ENCODE measurements at places on chromosomes 6 and 20. TPM values are rescaled to one million over a fixed set of nuclear protein-coding genes. Genes with fewer than 3 reads are reported as not detected.

DNA sequence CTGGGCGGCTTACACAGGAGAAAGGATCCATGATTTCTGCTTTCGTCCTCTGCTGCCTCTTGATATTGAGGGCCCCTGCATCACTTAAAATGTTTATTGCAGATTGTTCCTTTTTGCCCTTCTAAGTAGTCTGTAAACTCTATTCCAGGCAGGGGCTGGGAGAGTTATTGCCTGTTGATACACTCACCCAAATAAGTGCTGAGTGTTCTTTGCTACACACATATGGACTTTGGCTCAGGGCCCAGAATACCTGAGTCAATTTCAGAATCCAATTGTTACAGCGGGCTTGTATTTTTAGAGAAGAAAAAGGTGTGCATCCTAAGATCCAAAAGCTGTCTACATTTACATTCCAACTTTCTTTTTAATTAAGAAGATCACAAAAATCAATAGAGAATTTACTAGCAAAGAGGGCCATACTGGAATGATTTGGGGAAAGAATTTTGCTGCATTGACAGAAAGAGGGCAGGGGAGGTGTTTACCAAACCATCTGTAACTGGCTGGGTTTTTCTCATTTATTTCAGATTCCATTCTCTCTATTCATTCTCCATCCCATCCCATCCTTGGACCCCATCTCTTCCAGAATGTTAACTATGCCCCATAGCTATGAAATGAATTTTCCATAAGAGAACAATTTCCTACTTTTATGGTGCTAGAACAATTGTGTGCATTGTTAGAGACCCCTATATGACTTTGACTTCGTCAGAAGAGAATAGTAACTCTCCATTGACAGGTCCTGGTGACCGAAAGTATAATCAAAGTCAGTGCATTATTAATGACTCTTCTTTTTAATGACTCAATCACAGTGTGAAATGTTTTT lies 959.9 kb upstream of the FLRT3 start:
- H3K36me3 ChIP-seq = no peaks in the 10 kb centered on the region
- H3K27ac ChIP-seq = no peak overlapping the region
- DNase-seq = no peak
- no peak overlapping the region for H3K4me3 ChIP-seq

Gene UNC5CL
- 4.4 TPM for total RNA-seq

Gene DEF6
- 247 TPM for total RNA-seq

DNA sequence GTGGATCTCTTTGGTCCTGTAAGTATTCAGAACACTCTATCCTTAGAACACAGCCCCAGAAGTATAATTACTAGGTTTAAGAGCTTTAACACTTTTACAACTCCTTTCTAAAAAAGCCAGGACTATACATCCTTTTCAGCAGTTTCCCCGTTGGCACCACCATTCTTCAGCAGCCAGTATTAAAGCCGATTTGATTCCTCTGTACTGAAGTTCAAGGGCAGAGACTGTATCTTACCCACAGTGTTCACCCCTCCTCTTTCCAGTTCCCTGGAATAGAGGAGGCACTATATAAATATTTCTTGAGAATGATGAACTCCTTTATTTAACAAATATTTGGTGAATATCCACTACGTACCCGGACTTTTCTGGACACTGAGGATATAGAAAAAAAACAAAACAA lies 15.9 kb downstream of the SEC63 start:
- H3K27me3 ChIP-seq = no peaks in the 10 kb centered on the region
- DNase-seq = no peak
- peaks cover 11% of the 10 kb centered on the region for H3K4me1 ChIP-seq
- no peaks in the 10 kb centered on the region for H3K36me3 ChIP-seq

- H3K27ac ChIP-seq = no peak overlapping the region
- H3K4me3 ChIP-seq = no peak overlapping the region
- no peaks in the 10 kb centered on the region for H3K27me3 ChIP-seq
- no peaks in the 10 kb centered on the region for H3K36me3 ChIP-seq
Observed at GRCh38 chr6:19999319-20000191, 162.4 kb downstream of the ID4 start.

DNA sequence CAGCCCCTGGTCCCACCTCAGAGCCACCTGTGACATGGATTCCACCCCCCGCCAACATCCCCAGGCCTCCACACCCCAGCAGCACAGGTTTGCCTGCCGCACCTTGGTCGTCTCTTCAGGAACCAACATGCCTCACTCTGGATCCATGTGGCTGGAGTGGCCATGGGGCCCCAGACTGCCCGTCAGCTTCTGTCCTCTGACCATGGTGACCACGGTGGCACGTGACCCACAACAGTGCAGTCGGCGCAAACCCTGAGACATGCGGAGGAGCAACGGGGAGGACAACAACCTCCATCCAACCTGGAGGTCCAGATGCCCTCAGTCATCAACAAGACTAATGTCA lies 85.6 kb downstream of the ANKRD60 start:
- DNase-seq = no peak
- H3K36me3 ChIP-seq = no peaks in the 10 kb centered on the region
- no peak overlapping the region for H3K4me3 ChIP-seq
- no peaks in the 10 kb centered on the region for H3K4me1 ChIP-seq

GRCh38 chr20:56859039-56859800 lies 230.1 kb downstream of the TFAP2C start:
- H3K36me3 ChIP-seq = no peaks in the 10 kb centered on the region
- no peaks in the 10 kb centered on the region for H3K4me1 ChIP-seq
- no peaks in the 10 kb centered on the region for H3K27me3 ChIP-seq
- DNase-seq = no peak
- H3K4me3 ChIP-seq = no peak overlapping the region

DNA sequence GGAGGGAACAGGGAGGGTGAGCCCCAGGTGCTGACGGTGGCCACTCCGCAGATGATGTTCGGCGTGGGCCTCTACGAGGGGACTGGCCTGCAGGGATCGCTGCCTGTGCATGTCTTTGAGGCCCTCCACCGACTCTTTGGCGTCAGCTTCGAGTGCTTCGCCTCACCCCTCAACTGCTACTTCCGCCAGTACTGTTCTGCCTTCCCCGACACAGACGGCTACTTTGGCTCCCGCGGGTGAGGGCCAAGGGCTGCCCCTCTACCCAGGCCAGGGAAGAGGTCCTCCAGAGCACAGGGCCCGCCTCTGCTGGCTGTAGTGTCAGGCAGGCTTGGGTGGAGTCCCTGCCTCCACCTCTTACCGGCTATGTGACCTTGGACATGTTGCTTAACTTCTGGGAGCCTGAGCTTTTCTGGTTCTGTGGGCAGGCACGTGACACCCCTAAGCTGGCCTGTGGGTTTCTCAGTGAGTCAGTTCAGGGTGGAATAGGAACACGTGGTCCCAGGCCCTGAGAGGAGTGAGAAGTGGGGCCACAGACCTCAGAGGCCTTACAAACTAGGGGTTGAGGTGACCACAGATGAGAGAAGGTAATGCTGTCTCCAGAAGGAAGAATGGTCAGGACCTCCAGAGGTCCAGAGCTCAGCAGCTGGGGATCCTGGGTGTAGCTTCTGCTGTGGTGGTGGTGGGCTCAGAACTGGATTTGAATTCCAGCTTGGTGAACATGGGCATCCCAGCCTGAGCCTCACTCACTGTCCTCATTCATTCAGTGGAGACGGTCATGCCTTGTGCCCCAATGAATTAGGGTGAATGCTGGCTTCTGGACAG lies 11.9 kb downstream of the PCIF1 start:
- no peak overlapping the region for H3K4me3 ChIP-seq
- H3K36me3 ChIP-seq = peaks cover 84% of the 10 kb centered on the region
- DNase-seq = no peak
- no peak overlapping the region for H3K27ac ChIP-seq
- H3K27me3 ChIP-seq = no peaks in the 10 kb centered on the region

Gene BACH2
- 51.3 TPM for total RNA-seq

Measured in CD4-positive, CD25-positive, alpha-beta regulatory T cell (primary cell).